ENCODE measurements at places on chromosomes 2 and 18.

- H3K27ac ChIP-seq = no peak overlapping the region
- H3K4me3 ChIP-seq = no peak overlapping the region
- H3K27me3 ChIP-seq = peaks cover 3% of the 10 kb centered on the region
- H3K4me1 ChIP-seq = no peaks in the 10 kb centered on the region
These were observed 458.5 kb upstream of the ACVR2A start for GRCh38 chr2:147386284-147386683.

GRCh38 chr18:61001138-61001537 is 332.1 kb upstream of the CDH20 start:
- no peak overlapping the region for H3K4me3 ChIP-seq
- no peaks in the 10 kb centered on the region for H3K4me1 ChIP-seq
- H3K36me3 ChIP-seq = no peaks in the 10 kb centered on the region
- DNase-seq = no peak
- H3K27ac ChIP-seq = no peak overlapping the region

DNA sequence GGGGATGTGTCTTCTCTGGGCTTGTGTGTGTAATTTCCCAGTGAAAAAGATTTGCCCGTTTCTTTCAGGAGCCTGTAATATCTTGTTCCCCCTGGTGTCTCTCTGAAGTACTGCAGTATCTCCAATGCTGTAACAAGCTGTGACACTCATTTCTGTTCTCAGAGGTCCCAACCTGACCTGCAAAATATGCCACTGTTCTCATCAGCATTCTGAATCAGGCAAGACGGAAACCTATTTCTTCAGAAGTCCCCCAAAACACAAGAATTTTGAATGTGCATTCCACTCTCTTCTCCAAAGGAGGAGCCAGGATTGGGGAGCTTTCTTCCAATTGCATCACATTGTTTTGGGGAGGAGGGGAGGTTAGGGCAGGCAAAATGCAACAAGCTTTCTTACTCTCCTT is 77.0 kb upstream of the CNGA3 start:
- H3K4me1 ChIP-seq = no peaks in the 10 kb centered on the region
- peaks cover 6% of the 10 kb centered on the region for H3K27me3 ChIP-seq
- no peaks in the 10 kb centered on the region for H3K36me3 ChIP-seq
- no peak for DNase-seq
- H3K27ac ChIP-seq = no peak overlapping the region

DNA sequence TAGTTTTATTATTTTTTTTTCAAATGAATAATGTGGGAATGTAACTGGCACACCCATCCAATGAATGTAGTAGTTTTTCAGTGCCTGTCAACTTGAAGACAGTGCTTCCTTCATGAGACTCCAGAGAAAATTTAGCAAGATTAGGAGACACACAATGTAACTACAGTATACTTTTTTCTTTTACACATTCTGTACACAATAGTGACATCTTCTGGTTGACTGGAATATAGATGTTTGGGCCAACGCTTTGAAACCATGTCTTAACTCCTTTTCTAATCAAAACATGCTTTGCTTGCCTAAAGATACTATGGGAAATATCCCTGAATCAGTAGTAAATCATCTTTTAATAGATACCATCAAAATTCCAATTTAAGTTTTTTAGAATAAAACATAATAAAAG is 229.5 kb upstream of the ZC3H15 start:
- no peaks in the 10 kb centered on the region for H3K36me3 ChIP-seq
- H3K27ac ChIP-seq = no peak overlapping the region
- no peaks in the 10 kb centered on the region for H3K4me1 ChIP-seq
- H3K27me3 ChIP-seq = no peaks in the 10 kb centered on the region
- no peak for DNase-seq

DNA sequence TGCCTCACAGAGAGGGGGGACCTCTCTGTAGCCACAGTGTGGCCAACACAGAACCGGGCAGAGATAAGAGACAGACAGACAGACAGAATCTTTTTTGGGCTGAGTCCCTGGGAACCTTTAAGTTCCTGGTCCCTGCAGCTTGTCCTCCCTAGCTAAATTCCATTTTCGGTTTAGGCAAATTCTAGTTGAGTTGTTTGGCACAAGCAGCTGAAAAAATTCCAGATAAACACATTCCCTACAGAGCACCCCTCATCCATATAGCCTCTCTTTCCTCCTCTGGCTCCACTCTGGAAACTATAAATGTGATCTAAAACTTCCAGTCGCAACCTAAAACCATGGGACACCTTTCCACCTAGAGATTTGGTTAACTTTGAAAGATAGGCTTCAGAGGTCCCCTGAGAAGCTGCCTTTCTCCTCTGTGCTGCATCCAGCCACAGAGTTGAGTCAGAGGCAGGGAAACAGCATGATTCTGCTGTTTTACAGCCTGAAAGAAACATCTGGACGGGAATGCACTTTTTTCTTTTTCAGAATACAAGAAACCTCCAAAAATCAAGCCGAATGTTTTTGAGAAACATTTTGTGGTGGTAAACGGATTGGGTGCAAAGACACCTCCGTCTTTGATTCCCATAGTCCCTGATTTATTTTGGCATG is 30.9 kb downstream of the SLC4A3 start:
- no peak overlapping the region for H3K27ac ChIP-seq
- peaks cover 11% of the 10 kb centered on the region for H3K27me3 ChIP-seq
- no peak for DNase-seq
- H3K4me3 ChIP-seq = no peak overlapping the region
- H3K4me1 ChIP-seq = no peaks in the 10 kb centered on the region
- H3K36me3 ChIP-seq = no peaks in the 10 kb centered on the region

DNA sequence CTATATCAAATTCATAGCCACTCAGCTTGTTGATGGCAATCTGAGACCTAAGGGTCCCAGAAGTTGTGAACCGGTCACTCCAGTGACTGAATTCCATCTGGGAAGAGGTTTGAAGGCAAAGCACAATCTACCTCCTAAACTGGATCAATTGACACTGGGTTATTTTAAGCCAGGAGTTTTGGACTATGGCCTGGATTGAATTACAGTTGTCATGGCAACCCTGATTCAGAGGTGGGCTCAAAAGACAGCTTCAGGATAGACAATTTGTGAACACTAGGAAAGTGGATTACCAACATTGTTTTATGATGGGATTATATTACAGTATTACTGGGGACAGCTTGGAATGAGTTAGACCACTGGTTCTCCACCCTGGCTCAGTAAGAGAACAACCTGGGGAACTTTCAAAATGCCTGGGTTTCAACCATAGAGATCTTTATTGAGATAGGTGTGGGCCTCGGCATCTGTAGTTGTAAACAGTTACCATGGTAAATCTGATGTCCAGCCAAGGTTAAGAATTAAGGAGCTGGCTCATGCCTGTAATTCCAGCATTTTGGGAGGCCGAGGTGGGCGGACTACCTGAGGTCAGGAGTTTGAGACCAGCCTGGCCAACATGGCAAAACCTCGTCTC is 58.8 kb downstream of the MFSD6 start:
- peak overlapping the region; percentile 28 for H3K4me3 ChIP-seq
- H3K27ac ChIP-seq = peak overlapping the region; percentile 75
- H3K4me1 ChIP-seq = peaks cover 78% of the 10 kb centered on the region
- DNase-seq = no peak
- peaks cover 27% of the 10 kb centered on the region for H3K36me3 ChIP-seq

DNA sequence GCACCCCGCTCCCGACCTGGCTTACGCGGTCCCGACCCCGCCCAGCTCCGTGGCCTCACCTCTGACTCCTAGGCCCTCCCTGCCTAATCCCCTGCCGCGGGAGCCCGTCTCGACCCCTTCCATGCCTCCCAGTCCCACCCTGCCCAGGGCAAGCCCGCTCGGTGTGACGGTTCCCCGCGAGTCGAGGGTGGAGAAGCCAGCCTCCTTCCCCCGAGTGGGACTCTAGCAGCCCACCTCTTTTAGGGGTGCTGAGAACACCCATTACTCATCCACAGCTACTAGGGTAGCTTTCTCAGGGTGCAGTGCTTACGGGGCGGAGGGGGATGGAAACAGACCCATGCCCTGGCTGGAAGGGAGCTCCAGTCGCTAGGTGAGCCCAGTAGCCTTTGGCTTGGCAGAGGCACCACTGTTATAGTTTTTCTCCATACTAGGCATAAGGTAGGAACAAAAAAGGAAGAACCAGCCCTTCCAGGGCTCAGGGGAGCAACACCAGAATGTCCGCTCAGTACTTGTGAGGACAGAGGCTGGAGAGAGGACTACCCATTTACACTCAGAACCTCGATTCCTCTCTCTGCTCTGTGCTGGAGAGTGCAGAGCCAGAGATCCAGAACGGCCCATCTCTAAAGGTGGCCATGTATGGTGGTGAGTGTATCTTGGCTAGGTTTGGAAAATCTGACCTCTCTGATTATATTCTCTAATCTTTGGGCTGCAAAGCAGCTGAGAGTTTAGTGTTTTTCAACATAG is 606 bp downstream of the AGBL5 start:
- no peaks in the 10 kb centered on the region for H3K27me3 ChIP-seq
- peak overlapping the region; percentile 85 for H3K4me3 ChIP-seq
- H3K4me1 ChIP-seq = peaks cover 30% of the 10 kb centered on the region
- DNase-seq = no peak
- H3K27ac ChIP-seq = peak overlapping the region; percentile 89

DNA sequence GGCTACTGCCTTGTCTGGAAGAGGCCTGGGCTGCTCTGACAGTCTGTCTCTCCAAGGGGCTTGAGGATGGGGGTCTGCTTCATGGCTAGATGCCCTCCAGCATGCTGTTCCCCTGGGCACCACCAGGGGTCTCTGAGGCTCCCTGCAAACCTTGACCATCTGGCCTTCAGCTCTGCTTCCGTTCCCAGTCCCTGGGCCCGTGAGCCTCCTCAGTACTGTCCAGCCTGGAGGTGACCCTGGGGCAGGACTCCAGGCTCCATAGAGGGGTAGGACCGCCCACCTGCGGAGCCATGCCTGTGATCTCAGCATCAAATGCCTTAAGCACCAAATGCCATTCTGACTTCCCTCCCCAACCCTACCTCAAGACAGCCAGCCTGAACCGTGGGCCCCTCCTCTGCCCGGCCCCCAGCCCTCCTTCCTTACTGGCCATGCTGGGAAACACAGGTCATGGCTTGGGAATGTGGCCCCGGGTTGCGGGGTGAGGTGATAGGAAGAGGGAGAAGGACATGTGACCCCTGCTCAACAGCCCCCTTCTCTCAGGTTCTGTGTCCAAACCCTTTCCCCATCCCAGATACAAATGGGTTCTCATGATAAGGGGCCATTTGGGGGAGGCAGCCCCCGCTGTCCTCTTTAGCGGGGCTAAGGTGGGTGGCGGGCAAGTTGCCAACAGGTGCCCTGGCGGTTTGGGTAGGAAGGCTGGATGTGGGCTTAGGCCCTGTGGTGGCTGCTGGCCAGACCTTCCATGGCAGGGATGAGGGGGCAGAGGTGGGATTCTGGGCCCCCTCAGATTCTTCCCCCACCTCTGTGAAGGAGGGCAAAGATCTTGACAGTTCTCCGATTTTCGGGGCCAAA is 25.0 kb downstream of the SPEG start:
- H3K36me3 ChIP-seq = no peaks in the 10 kb centered on the region
- H3K4me1 ChIP-seq = peaks cover 23% of the 10 kb centered on the region
- H3K27ac ChIP-seq = no peak overlapping the region
- H3K27me3 ChIP-seq = no peaks in the 10 kb centered on the region

- no peak overlapping the region for H3K27ac ChIP-seq
- no peaks in the 10 kb centered on the region for H3K36me3 ChIP-seq
- no peak for DNase-seq
These were observed 121.8 kb downstream of the MAIP1 start for GRCh38 chr2:200077210-200077650.
